NCI-H774 (cell line): ENCODE measurements at places on chromosomes 12 and 14.

GRCh38 chr14:104559028-104559803, 20.3 kb upstream of the C14orf180 start:
- no peak for DNase-seq

DNA sequence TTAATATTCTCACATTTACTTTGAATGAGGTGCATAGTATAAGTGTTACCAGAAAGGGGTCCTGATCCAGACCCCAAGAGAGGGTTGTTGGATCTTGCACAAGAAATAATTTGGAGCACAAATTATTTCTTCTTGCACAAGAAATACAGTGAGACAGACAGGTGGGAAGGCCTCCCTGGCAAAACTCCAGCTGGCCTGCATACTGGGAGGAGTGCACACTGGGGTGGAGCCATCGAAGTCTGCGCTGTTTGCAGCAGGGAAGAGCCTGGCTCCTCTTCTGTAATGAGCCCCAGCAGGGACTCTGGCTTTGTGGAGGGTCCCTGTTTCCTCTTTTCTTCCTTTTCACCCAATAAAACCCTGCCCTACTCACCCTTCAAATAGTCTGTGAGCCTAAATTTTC, 141.6 kb downstream of the GLT1D1 start:
- peak; percentile 68 for DNase-seq

- DNase-seq = no peak
These were observed at the start of gene AQP2 for GRCh38 chr12:49950273-49951251. AQP2 (plus strand) TSS chr12:49950737; CDS start chr12:49950831, 94 bp downstream.

DNA sequence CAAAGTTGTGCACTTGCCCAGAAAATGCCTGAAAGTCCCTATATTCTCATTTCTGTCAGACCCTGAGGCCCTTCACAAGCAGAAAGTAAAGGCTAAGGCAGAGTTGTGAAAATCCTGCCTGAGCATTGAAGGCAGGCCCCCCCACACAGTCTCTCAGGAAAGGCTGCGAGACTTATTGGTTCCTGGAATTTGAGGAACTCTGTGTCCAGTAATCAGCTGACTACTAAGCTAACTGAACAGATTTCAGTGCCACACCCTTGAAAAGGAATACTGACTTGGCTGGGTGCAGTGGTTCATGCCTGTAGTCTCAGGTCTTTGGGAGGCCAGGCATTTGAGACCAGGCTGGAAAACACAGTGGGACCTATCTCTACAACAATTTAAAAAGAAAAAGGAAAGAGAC, 21.1 kb upstream of the PPP2R5E start:
- no peak for DNase-seq

DNA sequence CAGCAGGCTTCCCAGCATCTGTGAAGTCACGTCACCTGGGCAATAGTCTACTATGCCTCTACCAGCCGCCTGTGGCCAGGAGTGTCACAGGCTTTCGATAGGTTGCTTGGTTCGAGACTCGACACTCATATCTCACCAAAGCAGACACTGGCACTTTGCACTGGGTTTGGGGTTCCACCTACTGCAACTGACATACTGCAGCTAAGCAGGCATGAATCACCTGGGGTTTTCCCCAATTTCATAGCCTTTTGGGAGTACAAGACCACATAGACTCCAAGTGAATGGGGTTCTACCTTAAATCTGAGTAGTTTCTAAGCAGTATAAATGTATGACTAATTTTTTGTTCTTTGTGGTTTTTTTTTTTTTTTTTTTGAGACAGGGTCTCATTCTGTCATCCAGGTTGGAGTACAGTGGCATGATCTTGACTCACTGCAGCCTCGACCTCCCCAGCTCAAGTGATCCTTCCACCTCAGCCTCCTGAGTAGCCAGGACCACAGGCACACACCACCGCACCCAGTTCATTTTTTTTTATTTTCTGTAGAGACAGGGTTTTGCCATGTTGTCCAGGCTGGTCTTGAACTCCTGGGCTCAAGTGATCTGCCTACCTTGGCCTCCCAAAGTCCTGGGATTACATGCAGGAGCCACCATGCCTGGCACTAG, 32.1 kb downstream of the DMAC2L start:
- no peak for DNase-seq

- no peak for DNase-seq
These were observed 12.9 kb downstream of the NYNRIN start for GRCh38 chr14:24411443-24412389.

DNA sequence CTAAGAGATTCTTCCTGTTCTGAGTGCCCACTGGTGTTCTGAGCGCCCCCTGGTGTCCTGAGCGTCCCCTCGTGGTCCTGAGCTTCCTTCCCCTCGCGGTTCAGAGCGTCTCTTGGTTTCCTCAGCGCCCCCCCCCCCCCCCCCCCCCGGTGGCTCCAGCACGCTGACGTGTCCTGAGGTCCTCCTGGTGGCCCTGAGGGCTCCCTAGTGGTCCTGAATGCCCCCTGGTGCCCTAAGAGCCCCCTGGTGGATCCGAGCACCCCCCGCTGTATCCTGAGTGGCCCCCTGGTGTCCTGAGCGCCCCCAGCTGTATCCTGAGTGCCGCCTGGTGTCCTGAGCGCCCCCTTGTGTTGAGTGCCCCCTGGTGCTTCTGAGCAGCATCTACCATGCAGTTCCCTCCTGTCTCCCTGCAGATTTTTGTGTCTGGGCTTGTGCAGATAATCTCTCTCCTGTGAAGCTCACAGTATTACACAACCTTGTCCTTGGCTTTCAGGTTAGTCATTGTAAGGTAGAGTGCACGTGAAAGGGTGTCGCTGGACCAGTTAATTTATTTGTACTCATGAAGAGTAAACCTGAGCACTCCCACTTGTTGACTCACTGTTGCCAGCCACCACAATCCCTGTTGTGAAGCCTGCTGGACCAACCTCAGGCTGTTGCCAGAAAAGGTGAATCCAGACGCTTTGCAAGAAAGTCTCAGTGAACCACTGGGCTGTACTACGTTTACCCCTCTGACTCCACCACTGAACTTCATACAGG, 1168.4 kb downstream of the TMEM121 start:
- peak; percentile 14 for DNase-seq

DNA sequence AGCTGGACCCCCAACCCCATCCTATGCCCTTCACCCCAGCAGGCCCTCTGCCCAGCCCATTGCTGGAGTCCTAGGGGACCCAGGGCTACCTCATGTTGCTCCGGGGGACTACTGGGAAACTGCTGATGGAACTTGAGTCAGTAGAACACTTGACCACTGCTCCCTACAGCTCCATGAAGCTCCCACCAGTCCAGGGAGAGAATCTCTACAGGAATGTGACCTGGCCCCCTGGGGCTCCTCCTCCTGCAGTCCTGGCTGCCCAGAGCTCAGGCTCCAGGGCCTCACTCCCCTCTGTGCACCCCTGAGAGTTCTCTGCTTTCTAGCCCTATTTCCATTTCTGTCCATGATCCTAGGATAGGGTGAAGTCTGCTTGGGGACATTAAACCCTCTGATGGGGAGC, 10.8 kb upstream of the AQP2 start:
- no peak for DNase-seq

DNA sequence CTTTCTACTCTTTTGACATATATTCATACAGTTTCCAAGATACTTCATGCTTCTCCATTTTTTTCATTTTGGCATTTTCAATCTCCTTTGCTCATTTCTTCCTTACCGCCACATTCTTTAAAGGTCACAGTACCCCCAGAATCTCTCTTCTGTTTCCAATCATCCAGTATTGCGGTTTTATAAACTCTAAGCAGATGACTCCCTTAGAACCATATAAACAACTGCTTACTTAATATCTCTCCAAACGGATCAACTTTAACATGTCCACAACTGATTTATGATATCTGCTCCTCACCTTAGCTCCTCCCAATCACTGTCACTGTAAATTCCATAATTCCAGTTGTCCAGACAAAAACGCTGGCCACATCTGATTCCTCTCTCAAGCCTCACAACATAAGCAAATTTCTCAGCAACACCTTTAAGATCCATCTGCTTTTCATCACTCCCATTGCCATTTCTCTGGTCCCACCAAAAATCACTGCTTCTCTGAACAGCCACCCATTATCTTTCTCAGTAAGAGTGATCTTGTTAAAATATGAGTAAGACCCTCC, 49.6 kb downstream of the HNRNPC start:
- DNase-seq = no peak

- DNase-seq = peak; percentile 22
These were observed 10.6 kb downstream of the DDX54 start for GRCh38 chr12:113174461-113175384.

DNA sequence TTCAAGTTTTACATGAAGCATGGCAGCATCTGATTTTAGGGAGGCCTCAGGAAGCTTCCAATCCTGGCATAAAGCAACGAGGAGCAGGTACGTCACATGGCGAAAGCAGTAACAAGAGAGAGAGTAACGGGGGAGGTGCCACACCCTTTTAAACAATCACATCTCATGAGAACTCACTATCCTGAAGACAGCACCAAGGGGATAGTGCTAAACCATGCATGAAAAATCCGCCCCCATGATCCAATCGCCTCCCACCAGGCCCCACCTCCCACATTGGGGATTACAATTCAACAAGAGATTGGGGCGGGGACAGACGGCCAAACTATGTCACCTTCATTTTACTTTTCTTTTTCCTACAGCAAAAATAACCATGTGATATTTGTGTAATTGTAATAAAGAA, 7.2 kb upstream of the MAP3K9 start:
- no peak for DNase-seq

GRCh38 chr14:19823765-19824164, 20.2 kb downstream of the OR4N2 start:
- DNase-seq = no peak

DNA sequence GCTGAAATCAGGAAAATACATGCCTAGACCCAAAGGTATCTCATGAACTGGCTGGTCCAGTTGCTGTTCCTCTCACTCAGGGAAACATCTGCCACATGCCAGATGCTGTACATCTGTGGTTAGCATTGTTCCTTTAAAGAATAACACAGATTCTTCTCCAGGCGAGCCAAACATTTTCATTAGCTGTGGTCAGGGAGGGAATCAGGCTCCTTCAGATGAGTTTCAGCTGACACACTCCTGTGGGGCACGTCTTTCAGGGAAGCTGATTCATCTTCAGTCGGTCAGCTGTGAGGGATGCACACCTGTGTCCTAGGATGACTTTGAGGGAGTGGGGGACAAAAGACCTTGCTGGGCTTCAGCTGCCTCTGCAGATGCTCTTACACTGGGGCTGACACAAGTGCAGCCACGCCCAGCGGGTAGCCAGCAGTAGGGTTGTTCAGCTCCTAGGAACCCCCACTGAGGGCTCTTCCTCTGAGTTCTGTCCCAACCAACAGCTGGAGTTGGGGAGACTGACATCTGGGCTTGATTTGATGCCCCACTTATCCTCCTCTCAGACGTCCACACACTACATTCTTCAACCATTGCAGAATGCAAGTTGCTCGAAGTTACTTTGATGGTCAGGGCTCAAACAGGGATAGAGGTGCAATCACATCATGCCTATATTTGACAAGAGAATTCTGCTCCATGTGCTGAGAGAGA, 155.0 kb downstream of the NUAK1 start:
- DNase-seq = no peak

DNA sequence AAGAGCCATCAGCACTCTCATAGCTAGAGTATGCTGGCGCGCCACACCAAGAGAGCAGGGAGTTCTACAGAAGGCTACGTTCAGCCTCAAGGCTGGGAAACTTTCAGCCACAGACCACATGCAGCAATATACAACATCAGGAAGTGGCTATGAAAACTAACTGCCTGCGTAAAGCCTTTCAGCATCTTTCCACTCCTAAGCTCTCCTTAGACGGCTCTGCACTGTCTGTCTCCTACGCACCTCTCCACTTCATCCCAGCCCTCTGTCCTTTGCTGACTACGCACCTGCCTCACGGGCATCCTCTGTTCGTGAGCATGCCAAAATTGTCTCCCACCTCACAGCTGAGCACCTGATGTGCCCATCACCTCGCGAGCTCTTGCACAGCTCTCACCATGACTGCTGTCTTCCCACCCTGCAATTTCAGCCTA, 9.7 kb downstream of the MPHOSPH9 start:
- no peak for DNase-seq

DNA sequence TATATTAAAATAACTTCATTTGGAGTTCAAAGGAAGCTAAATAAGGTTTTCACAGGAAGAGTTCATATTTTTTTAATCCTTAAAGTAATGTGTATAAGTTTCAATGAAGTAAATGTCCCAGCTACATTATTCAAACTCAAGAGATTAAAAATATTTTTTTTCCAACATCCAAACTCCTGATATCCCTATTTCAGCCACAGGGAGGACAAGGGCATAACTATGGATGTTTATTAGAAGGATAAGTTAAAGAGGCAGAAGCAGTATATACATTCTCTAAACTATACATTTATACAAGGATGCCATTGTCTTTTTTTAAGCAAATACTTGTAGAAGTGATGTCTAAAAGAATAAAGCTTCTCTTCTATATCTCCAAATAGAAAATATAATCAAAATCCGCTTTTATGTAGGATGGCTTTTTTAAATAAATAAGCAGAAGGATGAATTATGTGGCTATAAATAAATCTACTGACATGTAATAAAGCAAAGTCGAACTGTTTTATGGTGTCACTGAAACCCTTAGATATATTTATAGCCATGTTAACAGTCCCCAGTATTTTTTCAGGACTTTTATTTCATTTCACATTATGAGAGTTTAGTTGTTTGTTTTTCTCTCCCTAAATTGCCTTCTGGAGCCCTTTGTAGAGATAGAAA, 936.5 kb downstream of the DIO2 start:
- DNase-seq = no peak

GRCh38 chr12:29569132-29569757, 71.8 kb upstream of the OVCH1 start:
- no peak for DNase-seq

- no peak for DNase-seq
These were observed 13.8 kb downstream of the CD9 start for GRCh38 chr12:6213969-6214368.
